ENCODE measurements at places on chromosomes 3 and 15.
A peak's percentile ranks its signal among the peaks of the same experiment; 100 is the strongest.

GRCh38 chr3:46811615-46812236 lies 51.5 kb downstream of the MYL3 start:
- no peak for DNase-seq

DNA sequence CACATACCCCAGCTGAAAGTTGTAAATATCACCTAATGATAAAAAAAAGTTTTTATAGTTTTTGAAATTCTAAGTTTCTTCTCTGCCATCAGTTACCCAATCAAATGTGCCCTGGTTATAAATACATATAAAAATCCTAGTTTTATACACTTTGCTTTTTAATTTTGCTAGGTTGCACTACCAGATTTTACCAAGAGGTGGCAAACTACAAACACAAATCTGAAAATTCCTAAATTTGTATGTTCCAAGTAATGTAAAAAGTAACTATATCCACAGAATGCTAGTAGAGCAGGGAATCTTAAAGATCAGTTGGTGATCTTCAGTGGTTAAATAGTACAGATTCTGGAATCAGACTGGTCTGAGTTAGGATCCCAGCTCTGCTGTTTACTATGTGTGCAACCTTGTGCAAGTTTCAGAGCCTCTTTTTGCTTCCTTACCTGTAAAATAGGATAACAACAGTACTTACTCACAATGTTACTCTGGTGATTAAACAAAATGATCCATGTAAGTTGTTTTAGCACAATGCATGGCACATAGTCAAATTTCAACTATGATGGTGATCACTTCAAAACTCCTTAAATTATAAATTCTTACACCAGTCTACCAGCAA lies 11.0 kb downstream of the TRPM7 start:
- DNase-seq: no peak

DNA sequence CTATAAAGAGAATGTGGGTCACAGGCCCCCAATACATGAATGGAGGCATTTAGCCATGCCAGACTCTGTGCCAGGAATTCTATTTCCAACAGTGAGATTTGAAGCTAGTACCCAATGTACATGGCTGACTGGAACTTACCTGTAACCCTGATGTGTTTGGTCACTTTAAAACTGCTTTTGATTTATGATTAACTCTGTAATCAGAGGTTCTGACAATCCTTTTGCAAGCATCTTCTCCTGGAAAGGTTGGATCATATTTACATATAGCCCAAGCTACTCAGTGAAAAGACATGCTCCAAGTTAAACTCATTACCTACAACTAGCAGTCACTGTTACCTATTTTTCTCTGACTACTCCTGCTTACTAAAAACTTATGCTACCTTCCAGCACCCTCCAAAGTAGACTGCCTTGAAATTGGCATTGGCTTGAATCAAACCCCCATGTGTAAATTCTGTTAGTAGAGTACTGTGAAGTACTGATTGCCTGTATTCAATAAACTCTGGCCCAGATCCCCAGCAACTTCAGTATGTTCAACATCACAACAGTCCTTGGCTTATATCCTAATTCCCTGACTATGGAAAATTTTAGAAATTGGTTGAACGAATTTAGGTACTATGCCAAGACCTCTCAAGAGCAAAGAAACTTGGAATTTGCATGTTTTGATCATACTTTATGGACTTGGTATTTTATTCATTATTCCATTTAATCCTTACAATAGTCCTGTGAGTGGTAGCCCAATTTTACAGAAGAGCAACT lies 665.6 kb upstream of the NECTIN3 start:
- no peak for DNase-seq

- no peak for DNase-seq
Measured at GRCh38 chr3:190302212-190302867, 19.9 kb downstream of the CLDN1 start.

- no peak for DNase-seq
Measured at GRCh38 chr3:20405744-20406143, 219.7 kb upstream of the SGO1 start.

GRCh38 chr15:100668348-100668745 lies 66.0 kb downstream of the ASB7 start:
- no peak for DNase-seq

DNA sequence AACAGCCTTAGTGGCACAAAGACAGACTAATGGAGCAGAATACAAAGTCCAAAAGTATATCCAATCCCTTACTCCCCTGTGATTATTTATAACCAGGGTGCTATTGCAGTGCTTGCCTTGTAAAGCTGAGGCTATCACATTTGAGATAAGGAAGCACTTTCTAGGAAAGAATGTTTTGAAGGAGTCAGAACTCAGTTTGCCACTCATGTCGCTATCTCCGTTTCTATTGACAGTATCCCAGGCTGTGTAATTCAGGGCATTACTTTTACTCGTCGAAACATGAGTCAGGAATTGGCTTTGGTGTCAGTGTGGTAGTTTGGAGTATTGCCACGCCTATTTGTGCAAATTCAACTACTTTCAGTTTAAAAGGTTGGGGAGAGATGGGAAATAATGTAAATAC lies 78.4 kb downstream of the FBXL2 start:
- DNase-seq: no peak

DNA sequence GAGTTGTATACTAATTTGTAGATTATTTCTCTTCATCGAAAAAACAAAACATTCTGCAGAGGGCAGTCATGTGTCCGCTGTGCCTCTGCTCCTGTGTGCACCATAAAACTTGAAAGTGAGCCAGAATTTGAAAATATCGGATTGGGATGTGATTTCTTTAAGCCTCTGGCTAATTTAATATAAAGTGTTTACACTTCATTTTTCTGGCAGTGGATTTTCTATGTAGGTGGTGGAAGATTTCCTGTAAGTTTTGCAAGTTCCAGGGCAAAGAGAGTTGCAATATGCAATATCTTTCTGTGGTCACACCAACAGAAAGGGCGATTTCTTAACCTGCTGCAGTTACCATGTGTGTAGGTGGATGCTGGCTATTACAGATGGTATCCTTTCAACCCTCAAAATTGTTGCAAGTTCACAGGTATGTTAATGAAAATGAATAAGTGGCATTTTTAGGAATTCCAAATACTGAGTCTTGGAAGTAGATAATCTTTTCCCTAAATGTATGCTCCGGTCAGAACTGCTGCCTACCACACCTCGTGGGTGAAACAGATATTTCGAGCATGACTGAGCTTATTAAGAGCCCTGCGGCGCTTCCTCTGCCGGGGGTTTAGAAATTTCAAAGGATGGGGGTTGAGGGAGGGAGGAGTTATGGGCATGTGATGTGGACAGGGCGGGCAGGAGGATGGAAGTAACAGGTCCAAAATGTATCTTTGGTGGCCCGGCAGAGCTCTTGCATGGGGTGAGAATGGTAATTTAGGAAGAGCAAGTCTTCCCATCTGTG lies 134.0 kb downstream of the PGPEP1L start:
- no peak for DNase-seq

- DNase-seq: no peak
Measured at GRCh38 chr15:59948924-59949613, 55.0 kb upstream of the FOXB1 start.

DNA sequence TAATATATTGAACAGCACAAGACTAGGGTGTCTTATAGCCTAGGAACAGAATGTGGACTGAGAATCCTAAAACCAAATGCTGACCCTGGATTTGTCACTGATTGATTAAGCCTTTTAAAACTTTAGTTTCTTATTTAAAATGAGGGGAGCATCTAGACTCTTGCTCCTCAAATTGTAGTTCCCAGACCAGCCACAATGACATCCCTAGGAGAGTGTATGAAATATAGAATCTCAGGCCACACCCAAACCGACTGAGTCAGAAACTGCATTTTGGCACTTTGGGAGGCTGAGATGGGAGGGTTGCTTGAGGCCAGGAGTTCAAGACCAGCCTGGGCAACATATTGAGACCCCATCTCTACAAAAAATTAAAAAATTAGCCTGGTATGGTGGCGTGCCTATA lies 287.8 kb upstream of the UMPS start:
- no peak for DNase-seq

DNA sequence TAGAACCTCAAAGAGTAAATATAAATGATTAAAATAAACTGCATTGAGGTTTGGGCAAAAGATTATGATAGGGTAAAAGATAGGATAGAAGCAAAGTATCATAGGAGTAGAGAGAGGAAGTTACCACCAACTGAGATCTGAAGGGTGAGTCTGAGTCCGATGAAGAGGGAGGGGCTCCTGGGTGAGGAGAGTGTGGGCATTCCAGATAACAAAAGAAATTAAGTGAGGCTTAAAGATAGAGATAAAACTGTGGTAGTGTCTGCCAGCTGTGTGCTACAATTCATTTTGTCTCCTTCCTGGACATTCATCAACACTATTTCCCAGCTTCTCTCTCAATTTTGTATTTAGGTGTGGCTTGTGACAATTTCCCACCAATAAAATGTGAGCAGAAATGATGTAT lies 343.0 kb upstream of the PLSCR5 start:
- no peak for DNase-seq

DNA sequence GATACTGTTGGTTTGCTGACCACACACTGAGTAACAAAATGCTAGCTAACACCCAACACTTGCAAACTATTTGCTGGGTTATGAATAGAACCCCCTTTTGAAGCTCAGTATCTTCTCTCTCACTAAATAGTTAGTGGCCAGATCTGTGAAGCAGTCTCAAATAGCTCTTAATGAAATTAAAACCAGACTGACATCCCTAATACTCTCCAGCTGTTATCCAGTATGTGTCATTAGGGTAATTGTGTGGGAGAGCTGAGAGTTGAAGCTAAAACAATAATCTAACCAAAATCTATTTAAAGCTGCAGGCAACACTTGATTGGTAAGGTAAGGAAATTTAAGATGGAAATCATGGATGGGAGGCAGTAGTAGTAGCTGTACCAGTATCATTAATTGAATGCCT lies 110.4 kb upstream of the RORA start:
- DNase-seq: no peak

GRCh38 chr15:94287794-94288246 lies 56.5 kb downstream of the MCTP2 start:
- peak; percentile 56 for DNase-seq

DNA sequence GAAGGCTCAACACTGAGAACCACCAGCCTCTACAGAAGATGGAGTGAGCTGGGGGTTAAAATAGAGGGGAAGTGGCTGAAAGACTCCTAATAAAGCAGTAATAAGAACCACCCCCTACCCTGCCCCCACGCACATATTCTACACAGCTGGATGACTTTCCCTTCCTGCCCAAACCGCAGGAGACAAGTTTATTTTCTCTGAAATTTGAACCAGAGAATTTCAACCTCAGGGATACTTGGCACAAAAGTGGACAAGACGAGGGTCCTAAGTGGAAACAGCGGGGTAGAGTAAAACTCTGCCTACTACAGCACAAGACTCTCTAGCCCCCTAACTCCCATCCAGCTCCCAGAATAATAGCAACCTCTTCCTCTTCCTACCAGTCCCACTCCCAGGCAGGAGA lies 28.4 kb downstream of the USF3 start:
- no peak for DNase-seq

DNA sequence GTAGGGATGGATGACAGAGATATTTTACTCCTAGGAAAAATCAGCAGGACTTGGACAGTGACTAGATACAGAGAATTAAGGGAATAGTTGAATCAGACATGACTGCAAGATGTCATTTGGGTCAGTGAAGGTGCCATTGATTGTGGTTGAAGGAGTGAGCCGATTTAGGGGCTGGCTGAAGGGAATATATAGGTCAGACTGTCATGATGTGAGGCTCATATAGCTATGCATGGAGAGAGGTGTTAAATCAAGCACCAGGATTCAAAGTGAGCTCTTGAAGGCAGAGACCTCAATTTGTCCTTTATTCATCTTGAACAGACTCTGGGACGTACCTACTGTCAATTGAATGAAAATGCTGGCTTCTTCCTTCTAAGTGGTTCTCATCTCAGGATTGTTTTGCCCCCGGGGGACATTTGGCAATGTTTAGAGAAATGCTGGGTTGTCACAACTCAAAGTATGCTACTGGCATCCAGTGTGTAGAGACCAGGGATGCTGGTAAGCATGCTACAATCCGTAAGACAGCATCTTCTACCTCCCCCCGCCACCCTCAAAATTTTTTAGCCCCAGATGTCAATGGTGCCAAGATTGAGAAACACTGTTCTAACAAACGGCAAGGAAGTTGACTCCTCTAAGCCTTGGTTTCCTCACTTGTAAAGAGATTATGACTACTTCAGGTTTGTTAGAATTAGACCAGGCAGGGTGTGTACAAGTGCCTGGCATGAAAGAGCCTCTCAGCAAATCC lies 7.8 kb downstream of the ATP2C1 start:
- DNase-seq: no peak

GRCh38 chr15:68235022-68235421 lies 5.5 kb upstream of the CLN6 start:
- DNase-seq: no peak

DNA sequence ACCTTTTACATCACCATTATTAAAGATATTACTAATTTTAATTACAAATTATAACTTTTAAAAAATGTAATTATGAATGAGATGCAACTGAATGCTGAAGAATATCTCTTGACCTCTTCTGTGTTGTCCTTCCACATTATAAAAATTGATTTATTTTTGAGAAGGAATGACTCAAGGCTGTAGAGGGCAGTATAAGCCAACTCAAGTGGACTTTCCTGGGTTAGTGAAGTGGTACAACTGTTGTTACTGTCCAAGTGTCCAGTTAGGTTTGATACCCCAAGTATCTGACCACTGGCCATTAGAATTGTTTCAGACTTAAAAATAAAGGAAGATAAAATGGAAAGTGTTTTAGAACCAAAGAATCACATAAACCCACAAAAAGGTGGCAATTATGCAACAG lies 51.9 kb downstream of the BBX start:
- DNase-seq: no peak

- DNase-seq: no peak
Measured at GRCh38 chr15:90642464-90643300, 74.5 kb upstream of the BLM start.

- peak; percentile 73 for DNase-seq
Measured at GRCh38 chr15:31440754-31441311, 114.2 kb downstream of the KLF13 start.

GRCh38 chr15:59304034-59304795 lies 68.5 kb downstream of the MYO1E start:
- no peak for DNase-seq

- no peak for DNase-seq
Measured at GRCh38 chr15:25545017-25545416, 106.2 kb upstream of the UBE3A start.

DNA sequence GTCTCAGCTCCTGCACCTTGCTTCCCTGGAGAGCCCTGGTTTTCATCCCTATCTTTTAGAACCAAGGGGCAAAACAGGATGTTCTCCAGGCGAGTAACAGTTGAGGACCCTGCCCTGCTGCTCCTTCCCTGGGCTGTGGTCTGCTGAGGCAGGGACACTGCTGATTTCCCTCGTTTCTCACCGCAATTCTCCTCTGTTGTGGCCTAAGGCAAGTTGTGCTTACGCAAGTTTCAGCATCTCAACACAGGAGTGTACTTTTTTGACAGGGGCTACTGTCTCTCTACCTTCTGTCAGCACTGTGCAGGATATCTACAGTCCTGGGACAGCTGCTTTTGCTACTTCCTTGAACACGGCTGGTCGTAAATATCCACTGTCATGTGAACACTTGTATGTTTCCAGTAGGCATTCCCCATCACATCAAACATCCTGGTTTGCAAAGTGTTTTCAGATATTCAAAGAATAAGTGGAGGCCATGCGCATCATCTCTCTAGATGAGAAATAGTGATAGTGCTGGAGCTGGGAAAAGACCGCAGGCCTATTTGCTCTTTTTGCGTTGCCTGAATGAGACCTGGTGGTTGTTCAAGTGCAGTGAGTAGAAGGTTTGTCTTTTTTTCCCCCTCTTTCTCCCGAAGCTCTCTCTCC lies 110.1 kb upstream of the PLXNA1 start:
- DNase-seq: no peak
